ENCODE measurements at places on chromosomes 6 and 20.

GRCh38 chr20:58231683-58232082, 3.2 kb upstream of the ANKRD60 start:
- no peak for DNase-seq

GRCh38 chr20:33524261-33524660, 34.4 kb downstream of the CBFA2T2 start:
- DNase-seq, result no peak

DNA sequence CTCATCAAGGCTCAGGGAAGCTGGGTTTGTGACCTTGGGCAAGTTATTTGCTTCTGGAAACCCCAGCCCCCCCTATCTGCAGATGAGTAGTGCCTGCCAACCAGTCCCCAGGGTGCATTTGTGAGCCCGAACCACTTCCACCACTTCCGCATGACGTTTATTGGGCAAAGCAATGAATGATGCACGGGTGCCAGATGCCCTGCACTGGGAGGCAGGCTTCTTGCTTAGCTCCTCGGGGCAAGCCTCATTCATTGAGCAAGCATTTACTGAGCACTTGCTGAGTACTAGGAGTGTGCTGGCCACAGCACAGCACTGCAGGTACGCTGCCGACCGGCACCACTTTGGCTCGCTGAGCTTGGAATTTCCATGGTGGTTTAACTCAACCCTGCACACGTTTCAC, 60.2 kb downstream of the GNAS-AS1 start:
- DNase-seq, result no peak

DNA sequence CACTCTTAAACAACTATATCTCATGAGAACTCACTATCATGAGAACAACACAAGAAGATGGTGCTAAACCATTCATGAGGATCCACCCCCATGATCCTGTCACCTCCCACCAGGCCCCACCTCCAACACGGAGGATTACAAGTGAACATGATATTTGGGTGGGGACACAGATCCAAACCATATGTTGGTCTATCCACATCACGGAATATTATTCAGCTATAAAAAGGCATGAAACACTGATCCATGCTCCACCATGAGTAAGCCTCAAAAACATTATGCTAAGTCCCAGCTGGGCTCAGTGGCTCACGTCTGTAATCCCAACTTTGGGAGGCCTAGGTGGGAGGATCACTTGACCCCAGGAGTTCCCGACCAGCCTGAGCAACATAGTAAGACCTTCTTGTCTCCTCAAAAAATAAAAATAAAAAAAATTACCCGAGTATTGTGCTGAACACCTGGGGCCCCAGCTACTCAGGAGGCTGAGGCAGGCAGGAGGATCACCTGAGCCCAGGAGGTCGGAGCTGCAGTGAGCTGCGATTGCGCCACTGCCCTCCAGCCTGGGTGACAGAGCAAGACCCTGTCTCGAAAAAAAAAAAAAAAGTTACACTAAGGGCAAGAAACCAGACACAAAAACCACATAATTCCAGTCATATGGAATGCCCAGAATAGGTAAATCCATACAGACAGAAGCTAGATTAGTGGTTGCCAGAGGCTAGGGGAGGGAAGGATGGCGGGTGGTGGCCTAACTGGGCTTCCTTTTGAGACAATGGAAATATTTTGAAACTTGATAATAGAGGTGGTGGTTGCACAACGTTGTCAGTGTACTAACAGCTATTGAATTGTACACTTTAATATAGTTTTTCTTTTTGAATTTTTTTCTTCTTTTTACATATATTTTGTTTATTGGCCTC, 43.1 kb downstream of the ZNF217 start:
- peak; percentile 57 for DNase-seq

DNA sequence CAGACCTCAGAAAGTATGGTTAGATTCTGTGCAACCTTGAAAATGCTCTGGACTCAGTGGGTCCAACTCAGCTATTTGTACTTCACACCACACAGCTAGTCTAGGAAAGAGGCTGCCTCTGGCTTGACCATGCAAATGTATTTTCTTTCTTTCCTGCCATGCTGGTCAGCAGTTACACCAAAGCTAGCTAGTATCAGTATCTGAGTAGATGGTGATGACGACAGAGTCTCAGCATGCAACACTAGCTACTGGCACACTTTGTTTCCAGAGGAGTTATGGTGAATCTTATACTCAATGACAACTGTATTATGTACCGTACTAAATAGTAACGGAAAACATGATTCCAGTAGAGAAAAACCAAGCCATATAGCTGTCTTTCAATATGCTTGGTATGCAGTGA, 96.6 kb upstream of the POPDC3 start:
- no peak for DNase-seq

DNA sequence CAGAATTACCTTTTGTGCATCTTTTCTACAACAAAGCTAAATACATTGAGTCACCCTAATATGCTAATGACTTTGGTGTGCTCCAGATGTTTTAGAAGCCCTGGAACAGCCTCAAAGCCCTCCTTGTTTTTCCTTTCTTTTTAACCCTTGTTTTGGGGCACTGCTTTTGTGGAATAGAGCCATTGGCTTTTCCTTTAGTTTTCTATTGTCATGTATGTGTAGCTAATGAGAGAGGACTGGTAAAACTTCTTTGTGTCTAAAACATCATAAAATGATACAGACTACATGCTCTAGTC, 158.8 kb downstream of the JARID2 start:
- DNase-seq, result no peak
